Activated naive CD4-positive, alpha-beta T cell treated with anti-CD3 and anti-CD28 coated beads for 36 hours (primary cell): ENCODE measurements at places on chromosomes 16 and 17.

DNA sequence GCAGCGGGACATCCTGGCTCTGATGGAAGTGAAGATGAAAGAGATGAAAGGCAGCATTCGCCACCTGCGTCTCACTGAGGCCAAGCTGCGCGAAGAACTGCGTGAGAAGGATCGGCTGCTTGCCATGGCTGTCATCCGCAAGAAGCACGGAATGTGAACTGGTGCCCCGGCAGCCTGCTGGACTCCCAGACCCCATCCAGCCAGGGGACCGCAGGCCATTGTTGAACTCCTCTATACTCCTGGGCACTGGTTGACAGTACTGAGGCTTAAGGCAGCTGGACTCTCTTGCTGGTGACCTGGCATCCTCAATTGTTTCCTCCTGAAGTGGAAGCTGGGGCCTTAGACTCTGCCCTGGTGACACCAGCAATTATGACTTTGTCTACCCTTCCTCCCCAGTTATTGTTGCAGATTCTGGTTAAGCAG, 1.2 kb downstream of the THAP11 start:
- no peak for DNase-seq

GRCh38 chr17:41617136-41617535, 4.6 kb upstream of the KRT16 start:
- DNase-seq = no peak

DNA sequence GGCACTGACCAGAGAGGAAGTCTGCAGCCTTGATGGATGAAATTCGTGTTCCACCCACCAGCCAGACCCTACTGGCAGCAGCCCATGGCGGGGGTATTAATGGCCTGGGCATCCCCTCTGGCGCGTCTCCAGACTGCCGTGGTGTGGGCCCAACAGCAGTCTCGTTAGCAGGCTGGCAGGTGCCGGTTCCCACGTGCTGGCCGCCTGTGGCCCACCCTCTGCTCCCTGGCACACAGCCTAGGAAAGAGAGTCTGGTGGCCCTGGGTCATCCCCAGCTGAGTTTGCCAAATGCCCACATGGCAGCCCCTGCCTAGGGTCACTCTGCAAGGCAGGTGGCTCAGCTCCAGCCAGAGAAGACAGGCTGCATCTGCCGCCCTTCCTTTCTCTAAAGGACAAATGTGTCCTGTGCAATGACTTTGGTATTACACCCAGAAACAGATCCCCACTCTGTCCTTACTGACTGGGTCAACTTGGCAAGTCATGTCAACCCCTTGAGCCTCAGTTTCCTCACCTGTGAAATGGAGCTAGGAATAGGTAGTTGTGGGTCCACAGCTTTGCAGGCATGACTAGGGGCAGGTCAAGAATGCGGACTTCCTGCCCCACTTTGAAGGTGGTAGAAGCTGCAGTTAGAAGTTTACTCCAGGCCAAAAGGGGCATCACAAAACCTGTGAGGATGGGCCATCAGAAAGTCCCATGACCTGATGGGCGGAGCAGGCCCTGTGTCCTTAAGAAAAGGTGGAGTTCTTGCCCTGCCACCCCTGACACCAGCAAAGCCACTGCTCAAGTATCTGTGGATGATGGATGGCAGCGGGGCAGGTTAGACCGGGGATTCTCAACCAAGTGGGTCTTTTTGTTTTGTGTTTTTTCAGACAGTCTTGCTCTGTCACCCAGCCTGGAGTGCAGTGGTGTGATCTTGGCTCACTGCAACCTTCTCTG, 76.6 kb downstream of the ABCC6 start:
- DNase-seq = no peak

- DNase-seq = peak; percentile 22
These were observed 440 bp downstream of the NPRL3 start for GRCh38 chr16:138049-138417.

GRCh38 chr16:55155815-55156214, 168.2 kb upstream of the IRX6 start:
- no peak for DNase-seq

- no peak for DNase-seq
These were observed 31.9 kb upstream of the ANKFN1 start for GRCh38 chr17:56121191-56122051.

- DNase-seq = no peak
These were observed 254.6 kb downstream of the MRTFB start for GRCh38 chr16:14325502-14326401.

- DNase-seq = no peak
These were observed 2.1 kb upstream of the ZNF469 start for GRCh38 chr16:88380619-88381018.

- DNase-seq = no peak
These were observed 17.0 kb upstream of the NAGS start for GRCh38 chr17:43987131-43988021.

DNA sequence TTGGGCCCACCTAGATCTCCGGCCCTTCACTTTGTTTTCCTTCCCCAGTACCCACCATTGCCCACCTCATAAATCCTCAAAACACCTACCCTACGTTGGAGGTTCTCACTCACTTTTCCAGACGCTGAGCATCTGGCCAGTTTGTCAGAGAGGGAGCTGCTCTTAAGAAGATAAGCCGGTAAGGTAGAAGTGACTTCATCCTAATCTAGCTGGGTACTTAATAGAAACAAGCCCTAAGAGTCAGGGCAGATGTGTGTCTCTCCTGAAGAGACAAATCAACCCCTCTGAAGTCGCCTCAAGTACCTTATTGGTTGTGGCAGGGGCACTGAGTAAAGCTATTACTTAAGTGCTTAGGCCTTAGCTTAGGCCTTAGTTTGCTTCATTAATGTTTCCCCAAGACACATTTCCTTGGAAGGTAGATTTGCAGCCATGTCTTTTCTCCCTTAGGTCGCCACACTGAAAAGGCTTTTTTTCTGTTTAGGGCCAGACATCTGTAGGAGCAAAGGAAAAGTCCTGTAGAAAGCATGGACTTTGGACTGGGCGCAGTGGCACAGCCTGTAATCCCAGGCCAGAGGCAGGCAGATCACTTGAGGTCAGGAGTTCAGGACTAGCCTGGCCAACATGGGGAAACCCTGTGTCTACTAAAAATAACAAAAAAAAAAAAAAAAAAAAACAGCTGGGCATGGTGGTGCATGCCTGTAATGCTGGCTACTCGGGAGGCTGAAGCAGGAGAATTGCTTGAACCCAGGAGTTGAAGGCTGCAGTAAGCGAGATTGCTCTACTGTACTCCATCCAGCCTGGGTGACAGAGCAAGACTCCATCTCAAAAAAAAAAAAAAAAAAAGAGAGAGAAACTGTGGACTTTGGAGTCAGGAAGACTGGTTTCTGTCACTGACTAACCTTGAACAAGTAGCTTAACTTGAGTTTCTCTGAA, 1.0 kb downstream of the TACO1 start:
- no peak for DNase-seq

DNA sequence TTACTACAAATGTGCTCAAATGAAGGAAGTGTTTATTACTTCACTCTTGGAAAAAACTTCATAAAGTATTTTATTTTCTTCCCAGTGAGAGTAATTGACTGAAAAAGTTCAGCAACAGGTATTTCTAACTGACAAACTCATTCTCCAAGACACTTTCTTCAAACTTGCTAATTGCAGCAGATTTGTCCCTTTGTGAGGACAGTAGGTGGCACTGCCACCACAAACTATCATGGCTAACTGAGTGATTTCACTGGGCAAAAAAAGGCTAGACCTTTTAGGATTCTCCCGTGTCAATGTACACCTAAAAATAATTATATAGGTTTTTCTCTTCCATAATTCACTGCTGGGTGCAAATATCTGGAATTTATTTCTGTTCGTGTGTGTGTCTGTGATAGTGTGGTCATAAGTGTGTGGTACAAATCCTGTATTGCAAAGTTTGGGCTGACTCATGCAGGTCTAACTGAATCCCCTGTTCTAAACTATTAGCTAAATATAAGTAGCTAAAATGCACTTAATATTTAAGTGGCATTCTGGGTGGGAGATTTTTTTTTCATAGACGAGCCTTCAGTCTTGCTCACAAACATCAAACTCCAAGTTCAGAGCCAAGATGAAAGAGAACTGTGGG, 3.9 kb downstream of the HS3ST3A1 start:
- peak; percentile 56 for DNase-seq

DNA sequence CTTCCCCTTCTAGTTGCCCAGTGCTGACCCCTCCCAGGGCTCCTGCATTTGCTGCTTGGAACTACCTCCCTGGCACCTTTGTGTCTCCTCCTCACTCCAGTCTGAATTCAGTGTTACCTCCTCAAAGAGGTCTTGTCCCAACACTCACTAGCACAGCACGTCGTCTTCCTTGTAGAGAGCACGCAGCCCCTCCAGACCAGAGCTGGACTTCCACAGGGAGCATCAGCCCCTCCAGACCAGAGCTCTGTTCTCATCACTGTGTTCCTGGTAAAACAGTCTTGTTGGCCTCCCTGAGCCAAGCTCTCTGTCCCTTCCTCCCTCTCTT, 27.8 kb upstream of the MGAT5B start:
- no peak for DNase-seq

DNA sequence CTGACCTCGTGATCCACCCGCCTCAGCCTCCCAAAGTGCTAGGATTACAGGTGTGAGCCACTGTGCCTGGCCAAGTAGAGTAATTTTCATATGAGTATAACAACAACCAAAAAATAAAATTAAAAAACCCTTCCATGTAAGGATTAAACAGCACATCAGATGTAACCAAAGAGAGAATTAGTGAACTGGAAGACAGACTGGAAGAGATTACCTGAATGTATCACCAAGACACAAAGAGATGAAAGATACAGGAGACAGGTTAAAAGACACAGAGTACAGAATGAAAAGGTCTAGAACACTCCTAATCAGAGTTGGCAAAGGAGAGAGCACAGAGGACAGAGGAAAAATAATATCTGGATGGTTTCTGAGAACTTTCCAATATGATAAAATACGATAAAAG, 1.8 kb upstream of the TNK1 start:
- DNase-seq = no peak

GRCh38 chr16:53518550-53519416, 15.8 kb upstream of the AKTIP start:
- DNase-seq = peak; percentile 92

DNA sequence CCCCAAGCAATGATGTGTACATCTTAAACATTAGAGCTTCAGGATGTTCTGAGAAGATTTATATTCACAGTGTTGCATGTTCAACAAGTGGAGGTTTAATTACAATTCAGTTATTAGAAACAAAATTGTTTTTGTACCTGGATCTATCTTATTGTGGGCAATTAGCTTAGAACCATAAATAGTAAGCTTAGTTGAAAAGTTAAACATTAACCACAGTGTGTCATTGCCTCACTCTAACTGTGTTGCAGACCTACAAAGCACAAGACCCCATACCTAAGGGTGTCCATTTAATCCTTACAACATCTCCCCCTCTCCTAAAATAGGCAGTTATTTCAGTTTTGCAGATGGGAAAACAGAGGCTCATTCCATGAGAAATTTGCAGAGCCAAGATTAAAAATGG, 632.0 kb upstream of the SOX9 start:
- no peak for DNase-seq

DNA sequence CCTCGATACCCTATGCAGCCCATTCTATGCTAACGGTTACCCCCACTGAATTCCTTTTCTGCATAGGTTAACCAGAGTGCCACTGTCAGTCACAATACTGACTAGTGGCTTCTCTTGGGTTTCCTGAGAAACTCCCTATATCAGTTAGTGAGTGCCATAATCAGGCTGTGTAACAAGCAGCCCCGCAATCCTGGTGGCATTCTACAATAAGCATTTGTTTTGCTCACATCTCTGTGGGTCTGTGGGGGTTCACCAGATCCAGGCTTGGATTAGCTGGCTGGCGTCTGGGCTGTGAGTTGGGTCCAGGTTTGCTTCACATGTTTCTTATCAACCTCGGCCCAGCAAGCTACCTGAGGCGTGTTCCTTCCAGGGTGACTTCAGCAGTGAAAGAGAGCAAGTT, 42.4 kb downstream of the TMEM235 start:
- no peak for DNase-seq

- no peak for DNase-seq
These were observed 59.3 kb downstream of the KLHDC4 start for GRCh38 chr16:87706278-87707000.

DNA sequence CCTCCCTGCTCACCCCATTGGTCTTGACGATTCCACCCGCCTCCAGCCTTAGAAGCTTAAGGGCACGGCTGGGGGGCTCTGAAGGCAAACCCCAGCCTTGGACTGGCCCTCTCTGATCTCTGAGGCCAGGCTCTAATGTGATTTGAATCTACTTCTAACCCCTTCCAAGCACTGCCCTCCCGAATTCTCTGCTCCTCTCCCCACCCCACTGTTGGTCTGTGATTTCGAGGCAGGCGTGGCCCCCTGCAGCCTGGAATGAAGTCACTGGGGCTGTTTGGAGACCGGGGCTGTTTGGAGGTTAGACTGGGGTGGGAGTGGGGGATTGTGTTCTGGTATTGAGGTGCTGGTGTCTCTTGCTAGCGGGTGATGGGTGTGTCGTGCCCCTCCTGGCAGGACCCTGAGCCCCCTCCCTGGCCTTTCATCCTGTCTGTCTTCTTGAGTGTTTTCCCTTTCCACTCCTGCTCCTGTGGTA, 2.2 kb downstream of the GRB7 start:
- no peak for DNase-seq

DNA sequence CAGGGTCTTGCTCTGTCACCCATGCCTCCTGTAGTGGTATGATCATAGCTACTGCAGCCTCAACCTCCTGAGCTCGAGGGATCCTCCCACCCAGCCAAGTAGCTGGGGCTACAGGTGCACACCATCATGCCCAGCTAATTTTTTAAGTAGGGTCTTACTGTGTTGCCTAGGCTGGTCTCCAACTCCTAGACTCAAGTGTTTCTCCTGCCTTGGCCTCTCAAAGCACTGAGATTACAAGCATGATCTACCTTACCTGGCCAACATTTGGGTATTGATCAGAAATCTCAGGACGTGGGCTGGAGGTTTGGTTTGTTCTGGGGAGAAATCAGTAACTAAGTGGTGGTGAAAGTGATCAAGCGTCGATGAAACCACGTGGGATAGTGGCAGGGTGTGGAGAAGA, 4.1 kb downstream of the CHD9 start:
- no peak for DNase-seq

DNA sequence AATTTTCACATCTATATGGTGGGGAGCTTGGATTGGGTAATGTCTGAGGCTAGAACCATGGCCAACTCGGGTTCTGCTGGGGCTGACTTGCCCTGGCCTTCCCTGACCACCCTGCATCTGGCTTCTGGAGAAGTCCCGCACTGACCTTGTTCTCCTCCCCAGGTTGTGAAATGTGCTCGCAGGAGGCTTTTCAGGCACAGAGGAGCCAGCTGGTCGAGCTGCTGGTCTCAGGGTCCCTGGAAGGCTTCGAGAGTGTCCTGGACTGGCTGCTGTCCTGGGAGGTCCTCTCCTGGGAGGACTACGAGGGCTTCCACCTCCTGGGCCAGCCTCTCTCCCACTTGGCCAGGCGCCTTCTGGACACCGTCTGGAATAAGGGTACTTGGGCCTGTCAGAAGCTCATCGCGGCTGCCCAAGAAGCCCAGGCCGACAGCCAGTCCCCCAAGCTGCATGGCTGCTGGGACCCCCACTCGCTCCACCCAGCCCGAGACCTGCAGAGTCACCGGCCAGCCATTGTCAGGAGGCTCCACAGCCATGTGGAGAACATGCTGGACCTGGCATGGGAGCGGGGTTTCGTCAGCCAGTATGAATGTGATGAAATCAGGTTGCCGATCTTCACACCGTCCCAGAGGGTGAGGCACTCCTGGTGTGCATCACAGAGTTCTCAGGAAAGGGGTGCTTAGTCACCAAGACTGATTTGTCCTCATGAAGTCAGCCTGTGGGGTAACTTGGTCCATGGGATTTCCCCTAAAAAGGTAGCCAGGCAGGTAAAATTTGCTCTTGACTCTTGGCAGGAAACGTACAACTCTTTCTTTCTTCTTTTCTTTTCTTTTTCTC, 6.1 kb downstream of the NOD2 start:
- DNase-seq = peak; percentile 79

- no peak for DNase-seq
These were observed 68.6 kb downstream of the CCDC182 start for GRCh38 chr17:57676543-57676942.
